WTC11 (cell line): ENCODE measurements at places on chromosomes 6 and 20.

DNA sequence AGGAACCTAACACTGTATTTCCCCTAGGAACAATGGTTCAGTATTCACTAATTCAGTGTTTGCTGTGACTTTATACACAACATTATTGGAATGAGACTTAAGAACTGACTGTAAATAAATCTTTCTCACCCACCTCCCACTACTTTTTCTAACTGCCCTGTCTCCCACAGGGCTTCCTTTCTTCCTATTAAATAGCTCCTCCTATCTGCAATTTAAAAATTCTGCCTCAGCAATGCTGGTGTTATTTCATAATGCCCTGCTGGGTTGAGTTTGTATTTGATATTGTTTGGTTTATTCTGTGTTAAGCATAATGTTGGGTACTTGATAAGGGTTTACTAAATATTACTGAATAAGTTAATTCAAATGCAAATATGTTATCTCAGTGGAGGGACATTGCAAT, 573.1 kb upstream of the RNF217 start:
- no peak for DNase-seq

- no peak for DNase-seq
These were observed 11.4 kb upstream of the DOK5 start for GRCh38 chr20:54464003-54464402.

DNA sequence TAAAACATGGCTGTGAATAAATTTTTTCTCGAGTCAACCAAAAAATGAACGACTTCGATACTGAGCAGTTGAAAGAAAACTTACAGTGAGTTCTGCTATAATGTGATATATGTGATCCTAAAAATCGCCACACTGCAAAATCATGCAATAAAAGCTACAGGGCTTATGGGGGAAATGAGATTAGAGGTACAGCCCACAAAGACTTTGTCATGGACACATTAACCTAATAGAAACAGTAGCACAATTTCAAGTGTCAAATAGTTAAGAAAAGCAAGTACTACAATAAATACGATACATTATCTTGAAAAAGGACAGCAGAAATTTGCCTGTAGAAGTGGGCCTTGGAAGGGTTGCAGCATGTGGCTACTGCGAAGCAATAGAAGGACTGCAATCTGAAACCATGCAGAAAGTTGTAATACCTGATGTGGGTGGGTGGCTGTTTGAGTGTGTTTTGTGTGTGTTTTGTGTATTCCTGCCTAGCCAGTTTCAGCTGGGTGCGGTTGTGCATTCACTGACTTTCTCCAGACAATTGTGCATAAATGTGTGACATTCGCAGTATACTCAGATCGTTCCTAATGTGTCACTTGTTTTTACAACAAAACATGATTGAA, 79.1 kb downstream of the RPP40 start:
- DNase-seq: no peak

- no peak for DNase-seq
These were observed 73.5 kb downstream of the ARMC2 start for GRCh38 chr6:108921547-108922361.
